GM12891 (cell line): ENCODE measurements at places on chromosomes 7 and 10.

- no peak for DNase-seq
Measured at GRCh38 chr7:74619235-74619860, 38.2 kb upstream of the GTF2I start.

- no peak for DNase-seq
Measured at GRCh38 chr7:22109761-22110160, 164.1 kb upstream of the CDCA7L start.

- no peak for DNase-seq
Measured at GRCh38 chr10:91410638-91411371, 661 bp downstream of the HECTD2 start.

DNA sequence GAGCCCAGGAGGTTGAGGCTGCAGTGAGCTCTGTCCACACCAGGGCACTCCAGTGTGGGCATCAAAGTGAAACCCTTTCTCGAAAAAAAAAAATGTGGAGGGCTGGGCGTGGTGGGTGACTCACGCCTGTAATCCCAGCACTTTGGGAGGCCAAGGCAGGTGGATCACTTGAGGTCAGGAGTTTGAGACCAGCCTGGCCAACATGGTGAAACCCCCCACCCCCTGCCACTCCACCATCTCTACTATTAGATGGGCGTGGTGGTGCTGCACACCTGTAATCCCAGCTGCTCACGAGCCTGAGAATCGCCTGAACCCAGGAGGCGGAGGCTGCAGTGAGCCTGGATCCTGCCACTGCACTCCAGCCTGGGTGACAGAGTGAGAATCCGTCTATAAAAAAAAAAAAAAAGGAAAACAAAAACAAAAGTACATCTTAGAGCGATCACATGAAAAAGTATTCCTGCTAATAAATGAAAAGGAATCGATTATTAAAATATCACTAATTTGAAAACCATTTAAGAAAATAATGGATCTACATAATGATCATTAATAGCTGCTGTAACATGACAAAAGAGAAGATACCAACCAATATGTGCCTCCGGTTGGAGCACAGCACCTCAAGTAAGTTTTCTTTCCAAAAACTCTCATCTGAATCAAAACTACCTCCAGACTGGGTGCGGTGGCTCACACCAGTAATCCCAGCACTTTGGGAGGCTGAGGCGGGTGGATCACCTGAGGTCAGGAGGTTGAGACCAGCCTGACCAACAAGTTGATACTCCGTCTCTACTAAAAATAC lies 4.9 kb downstream of the HNRNPF start:
- DNase-seq: no peak

DNA sequence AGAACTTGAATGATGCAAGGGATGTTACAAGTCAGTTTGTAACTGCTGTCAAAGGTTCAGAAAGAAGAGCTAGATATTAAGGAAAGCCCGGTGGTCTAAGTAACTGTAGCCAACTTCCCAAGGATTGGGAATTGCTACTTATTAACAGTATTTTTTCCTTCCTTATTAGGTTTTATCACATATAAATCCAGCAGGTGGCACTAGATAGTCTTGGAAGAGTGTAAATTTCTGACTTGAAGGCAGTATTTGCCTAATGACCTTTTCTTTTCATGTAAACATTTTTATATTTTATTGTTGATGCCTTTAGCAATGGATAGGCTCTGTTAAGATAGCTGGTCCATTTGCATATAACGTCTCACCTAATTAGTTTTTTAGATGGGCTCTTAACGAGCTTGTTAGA lies 51.2 kb downstream of the ANLN start:
- DNase-seq: no peak

DNA sequence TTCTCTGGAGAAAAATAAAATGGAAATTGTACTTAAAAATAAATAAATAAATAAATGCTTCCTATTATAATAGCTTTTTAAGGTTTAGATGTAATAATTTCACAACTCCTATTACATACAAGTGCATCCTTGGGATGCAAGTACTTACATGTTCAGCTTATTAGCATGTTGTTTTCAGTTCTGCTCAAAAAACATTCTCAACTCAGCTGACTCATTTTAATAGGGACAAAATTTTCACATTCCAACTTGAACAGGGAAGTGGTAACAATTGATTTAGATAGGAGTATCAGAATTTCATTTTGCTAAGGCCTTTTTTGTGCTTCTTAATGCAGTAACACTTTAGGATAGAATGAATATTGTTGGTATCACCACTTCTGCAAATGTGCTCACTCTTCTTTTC lies 16.7 kb upstream of the PAPSS2 start:
- DNase-seq: no peak

DNA sequence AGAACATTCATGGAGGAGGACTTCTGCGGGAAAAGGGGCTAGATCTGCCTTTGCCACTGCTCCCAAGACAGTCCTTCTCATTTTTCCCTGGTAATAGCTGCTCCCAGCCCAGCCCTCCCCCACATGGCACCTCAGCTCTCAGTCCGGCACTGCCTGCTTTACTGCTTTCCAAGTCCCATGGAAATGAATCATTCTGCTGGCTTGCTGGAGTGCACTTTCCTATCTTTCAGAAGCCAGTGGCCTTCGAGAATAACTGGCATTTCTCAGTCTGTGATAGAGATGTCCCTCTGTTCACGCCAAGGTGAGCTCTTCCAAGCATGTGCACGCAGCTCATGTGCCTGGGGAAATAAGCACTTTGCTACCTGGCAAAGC lies 61.4 kb downstream of the SYPL1 start:
- no peak for DNase-seq

- no peak for DNase-seq
Measured at GRCh38 chr7:128793181-128793547, 1.4 kb downstream of the CCDC136 start.

- no peak for DNase-seq
Measured at GRCh38 chr10:119826771-119827170, 45.9 kb downstream of the MCMBP start.

- no peak for DNase-seq
Measured at GRCh38 chr10:116045366-116046356, 227.3 kb downstream of the GFRA1 start.

DNA sequence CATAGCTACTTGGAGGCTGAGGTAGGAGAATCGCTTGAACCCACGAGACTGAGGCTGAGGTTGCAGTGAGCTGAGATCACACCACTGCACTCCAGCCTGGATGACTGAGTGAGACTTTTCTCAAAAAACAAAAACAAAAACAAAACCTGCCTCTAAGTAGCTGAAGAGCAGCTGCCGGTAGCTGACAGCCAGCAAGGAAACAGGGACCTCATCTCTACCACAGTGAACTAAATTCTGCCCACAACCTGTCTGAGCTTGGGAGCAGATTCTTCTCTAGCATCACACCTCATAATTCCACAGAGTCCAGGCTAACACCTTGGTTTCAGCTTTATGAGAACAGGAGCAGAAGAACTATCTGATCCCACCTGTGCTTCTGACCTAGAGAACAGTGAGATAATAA lies 246.2 kb downstream of the KCND2 start:
- no peak for DNase-seq

DNA sequence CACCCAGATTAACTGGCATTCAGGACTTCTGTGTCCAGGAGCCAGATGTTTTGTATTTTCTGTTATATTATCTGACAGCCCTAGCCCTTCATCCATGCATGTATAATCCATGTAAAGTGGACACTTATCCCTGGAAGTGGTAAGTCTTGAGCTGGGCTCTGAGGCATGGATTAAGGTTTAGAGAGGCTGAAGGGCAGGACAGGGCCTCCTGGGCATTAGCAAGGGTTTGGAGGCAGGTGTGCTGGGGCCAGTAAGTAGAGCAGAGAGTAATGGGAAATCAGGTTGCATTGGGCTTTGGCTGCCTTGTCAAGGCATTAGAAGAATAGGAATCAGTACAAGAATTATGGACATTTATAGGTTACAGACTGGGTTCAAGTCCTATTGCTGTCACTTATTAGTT lies 138.0 kb downstream of the DYNC1I1 start:
- DNase-seq: no peak

GRCh38 chr10:6995831-6996230 lies 415.0 kb downstream of the SFMBT2 start:
- no peak for DNase-seq

DNA sequence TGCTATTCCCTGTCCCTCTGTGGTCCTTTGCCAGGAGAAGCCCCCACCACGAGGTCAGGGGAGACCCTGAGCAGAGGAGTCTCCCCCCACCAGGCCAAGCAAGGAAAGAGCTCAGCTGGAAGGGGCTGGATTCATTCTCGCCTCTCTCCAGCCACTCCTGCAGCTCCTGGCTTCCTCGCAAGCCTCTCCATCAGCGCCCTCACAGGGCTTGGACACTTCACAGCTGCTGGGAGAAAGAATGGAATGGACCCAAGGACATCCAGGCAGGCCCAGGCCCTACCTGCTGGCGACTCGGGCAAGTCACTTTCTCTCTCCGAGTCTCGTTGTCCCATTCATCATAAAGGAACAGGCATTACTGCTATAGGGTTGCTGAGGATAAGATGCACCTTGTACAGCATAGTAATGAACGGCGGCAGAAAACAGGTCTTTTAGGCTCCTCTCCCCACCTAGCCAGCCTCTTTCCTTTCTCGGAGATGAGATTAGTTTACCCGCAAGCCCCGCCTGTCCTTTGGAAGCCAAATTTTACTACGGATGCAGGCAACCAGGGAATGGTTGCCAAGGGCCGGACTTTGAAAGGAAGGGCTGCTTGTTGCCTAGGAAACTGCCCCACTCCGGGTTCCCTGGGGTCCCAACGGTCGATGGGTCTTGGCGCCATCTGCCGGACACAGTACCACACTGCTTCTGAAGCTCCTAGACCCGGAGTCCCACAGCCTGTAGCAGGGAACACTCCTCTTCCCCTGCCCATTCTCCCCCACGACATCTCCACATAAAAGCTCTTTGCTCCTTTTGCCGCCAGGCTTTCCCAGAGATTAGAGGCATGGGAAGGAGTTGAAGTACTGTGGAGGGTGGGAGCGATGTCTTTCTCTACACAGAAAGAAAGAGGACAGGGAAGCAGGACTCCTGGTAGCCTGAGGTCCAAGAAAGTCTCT lies 22.3 kb downstream of the IMPDH1 start:
- peak; percentile 92 for DNase-seq

- DNase-seq: no peak
Measured at GRCh38 chr7:147646568-147646967, 944.0 kb upstream of the C7orf33 start.

DNA sequence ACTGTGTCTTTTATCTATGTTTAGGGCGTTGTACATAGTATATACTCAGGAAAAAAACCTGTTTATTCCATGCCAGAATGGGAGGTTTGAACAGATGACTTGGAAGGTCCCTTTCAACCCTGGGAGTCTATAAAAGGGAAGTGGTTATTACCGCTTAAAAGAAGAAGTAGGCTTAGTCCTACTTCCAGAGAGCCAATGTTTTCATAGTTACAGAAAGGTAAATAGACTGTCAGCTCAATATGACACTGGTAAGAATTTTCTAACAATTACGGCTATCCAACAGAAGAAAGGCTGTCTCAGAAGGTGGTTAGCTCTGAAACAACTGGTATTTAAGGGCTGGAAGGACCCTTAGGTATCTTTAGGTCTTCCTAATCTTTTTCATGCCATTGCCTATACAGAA lies 1.1 kb upstream of the TFAM start:
- DNase-seq: peak; percentile 14

DNA sequence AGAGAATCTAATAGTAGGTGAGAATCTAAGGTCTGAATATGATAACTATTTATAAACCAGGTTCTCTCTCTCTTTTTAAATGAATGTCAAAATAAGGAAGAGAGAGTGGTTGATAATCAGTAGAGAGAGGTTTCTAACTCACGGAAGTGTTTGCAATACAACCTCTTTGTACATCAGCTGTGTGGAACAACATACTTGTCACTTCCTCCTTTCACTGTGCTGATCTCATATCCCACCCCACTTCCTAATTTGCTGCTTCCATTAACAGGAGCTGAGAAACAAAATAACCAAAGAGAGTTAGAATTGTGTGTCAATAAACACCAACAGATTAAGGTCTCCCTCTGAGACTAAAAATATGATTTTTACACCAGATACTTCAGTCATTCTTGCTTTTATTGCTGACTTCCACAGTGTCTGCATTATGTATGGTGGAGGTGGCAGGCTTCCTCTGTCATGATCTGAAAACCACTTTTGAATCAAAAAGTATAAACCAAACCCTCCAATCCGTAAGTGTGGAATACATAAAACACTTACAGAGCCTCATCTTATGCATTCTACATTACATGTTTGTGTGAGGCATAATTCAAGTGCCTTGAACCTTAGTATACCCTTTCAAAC lies 25.0 kb downstream of the CACUL1 start:
- DNase-seq: no peak

GRCh38 chr10:73647875-73648651 lies 6.8 kb upstream of the MYOZ1 start:
- no peak for DNase-seq

DNA sequence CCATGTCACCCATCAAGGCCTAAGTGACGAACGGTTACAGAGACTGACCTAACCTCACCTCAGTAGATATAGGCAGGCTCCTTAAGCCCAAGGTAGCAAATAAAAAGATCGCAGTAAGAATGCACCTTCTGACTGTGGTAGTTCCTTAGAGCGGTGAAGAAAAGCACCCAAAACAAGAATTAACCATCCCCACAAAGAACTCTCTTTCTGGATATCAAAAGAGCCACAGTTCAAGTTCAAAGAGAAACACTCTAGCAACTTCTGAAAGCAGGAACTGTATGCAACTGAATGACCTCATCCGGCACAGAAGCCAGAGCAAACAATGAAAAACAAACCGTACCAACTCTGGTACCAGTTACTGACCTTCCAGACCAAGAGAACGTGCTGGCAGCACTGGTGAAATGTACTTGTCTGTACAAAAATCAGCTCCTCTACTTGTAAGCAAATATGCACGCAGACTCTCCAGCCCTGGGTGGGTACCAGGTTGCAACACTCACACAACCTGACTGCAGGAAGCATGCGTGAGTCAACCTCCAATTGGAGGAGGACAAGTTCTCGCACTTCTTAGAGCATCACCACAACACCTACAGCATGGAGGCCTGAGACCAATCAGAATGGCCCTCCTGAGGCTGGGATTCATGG lies 202.7 kb downstream of the FAM107B start:
- no peak for DNase-seq

- DNase-seq: no peak
Measured at GRCh38 chr7:55110993-55111361, 92.2 kb downstream of the EGFR start.

- DNase-seq: no peak
Measured at GRCh38 chr7:95396136-95397032, at the start of gene PON3. PON3 (minus strand) TSS chr7:95396375; CDS start chr7:95396350, 25 bp downstream.

- no peak for DNase-seq
Measured at GRCh38 chr7:1640376-1641172, 29.5 kb upstream of the ELFN1 start.

DNA sequence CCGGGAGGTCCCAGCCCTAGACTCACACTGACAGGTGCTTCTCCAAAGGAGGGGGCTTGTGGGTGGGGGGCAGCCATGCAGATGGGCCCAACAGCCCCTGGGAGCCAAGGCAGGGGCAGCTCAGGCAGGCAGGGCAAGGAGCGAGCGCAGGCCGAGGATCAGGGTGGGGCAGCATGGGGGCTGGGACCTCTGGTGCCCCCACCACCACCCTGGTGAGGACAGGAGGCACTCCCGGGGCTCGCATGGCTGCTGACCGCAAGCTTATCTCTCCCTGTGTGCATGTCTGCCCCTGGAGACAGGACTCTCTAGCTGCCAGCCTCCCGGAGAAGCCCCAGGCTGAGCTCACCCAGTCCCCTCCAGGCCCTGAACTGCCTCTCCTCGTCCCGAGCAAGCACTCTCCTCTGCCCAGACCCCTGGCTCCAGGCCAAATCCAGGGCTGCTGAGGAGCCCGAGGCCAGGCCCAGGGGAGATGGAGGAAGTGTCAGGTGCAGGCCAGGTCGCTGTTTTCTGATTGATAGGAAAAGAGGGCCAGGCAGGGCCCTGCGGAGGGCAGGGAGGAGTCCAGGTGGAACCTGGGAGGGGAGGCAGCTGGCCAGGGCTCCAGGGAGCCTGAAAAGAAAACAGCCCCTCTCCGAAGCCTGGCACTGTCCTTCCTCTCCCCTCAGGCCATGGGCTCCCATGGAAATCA lies 39.0 kb downstream of the PDGFA start:
- no peak for DNase-seq
